ENCODE measurements at places on chromosomes 1 and 21.

DNA sequence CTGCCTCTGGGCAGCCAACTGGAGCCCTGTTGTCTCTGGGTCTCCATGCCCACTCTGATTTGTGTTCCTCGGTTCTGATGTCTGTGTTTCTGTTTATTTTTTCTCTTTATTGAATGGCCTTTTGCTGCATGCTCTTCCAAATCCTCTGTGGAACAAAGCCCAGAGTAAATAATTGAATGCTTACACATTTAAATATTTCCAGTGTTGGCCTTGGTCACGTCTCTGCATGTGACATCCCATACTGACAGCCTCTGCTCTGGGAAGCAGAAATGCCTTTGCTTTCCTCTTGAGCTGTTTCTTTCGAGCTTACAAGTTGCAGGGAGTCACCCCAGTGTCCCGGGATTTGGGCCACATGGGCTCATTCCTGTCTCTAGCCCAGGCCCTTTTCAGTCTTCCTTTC, 267.9 kb downstream of the PTPRU start:
- H3K27me3 ChIP-seq = no peaks in the 10 kb centered on the region
- no peaks in the 10 kb centered on the region for H3K36me3 ChIP-seq
- no peaks in the 10 kb centered on the region for H3K4me1 ChIP-seq
- no peak overlapping the region for H3K4me3 ChIP-seq
- DNase-seq = peak; percentile 5

- H3K36me3 ChIP-seq = no peaks in the 10 kb centered on the region
- H3K27me3 ChIP-seq = no peaks in the 10 kb centered on the region
- DNase-seq = no peak
- H3K4me3 ChIP-seq = no peak overlapping the region
- peaks cover 33% of the 10 kb centered on the region for H3K4me1 ChIP-seq
Observed at GRCh38 chr1:19390166-19390850, 78.2 kb downstream of the SLC66A1 start.

DNA sequence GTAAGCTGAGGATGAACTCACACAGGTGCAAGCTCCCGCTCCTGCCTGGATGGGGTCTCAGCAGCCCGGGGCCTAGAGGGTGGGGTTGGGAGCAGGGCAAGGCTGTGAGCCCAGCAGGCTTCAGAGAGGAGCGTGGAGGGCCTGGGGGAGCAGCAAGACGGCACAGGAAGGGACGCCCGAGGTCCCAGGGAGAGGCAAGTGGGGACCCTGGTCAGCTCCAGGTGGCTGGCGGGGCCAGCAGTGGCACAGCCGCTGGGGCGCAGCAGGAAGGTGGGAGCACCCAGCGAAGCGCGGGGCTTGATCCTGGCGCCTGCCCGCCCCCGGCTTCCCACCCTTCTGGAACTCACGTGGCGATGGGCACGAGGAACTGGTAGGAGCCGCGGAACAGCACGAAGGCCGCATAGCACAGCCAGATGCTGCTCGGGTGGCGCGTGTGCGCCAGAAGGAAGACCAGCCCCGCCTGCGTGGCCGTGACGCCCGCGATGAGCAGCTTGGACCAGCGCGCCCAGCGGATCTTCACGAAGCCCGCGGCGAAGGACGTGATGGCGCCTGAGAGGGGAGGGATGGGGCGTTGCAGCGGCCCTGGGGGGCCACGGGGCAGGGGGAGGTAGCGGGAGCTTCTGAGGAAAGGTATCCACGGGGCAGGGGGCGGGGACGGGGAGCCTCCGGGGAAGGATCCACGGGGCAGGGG, 11.7 kb downstream of the SLC19A1 start:
- H3K4me3 ChIP-seq = no peak overlapping the region
- H3K36me3 ChIP-seq = peaks cover 9% of the 10 kb centered on the region
- H3K4me1 ChIP-seq = peaks cover 10% of the 10 kb centered on the region
- no peak overlapping the region for H3K27ac ChIP-seq
- H3K27me3 ChIP-seq = no peaks in the 10 kb centered on the region

DNA sequence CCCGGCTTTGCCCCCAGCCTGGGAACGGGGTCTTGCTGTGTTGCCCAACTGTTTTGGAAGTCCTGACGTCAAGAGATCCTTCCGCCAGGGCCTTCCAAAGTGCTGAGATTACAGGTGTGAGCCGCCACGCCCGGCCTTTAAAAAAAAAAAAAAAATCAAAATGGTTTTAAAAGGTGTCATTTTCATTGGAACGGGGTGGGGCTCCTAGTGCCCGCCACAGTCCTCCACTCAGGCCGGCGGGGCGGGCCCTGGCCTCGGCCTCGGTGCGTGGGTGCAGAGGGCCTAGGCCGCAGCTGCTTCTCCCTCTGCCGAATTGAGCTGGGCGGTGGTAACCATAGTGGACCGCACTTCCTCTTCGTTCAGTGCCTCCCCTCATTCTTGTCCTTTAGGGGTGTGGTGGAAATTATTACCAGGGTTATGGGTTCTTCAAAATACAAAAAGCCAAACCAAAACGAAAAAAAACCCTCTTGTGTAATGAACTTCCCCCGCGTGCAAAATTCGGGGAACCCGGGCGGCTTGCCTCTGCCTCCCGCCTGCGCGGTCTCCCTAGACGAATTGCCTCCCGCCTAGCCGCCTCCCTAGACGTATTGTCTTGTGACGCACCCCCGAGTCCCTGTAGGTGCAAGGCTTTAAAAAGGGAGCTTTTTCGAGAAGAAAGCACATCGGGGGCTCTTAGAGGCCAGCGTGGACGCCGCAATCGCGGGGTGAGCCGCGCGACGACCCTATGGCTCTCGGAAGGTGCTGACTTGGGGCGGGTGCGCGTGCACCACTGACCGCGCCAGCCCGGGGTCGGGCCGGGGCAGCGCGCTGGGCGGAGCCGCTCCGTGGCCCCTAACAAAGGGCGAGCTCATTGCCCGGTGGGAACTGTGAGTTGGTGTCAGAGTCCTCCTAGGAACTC, 10.5 kb upstream of the SPEN start:
- no peak for DNase-seq
- no peaks in the 10 kb centered on the region for H3K4me1 ChIP-seq
- no peaks in the 10 kb centered on the region for H3K36me3 ChIP-seq
- no peaks in the 10 kb centered on the region for H3K27me3 ChIP-seq
- no peak overlapping the region for H3K27ac ChIP-seq

- H3K4me3 ChIP-seq = no peak overlapping the region
- no peaks in the 10 kb centered on the region for H3K36me3 ChIP-seq
- DNase-seq = no peak
- H3K27me3 ChIP-seq = peaks cover 12% of the 10 kb centered on the region
Observed at GRCh38 chr1:223077247-223077833, 65.7 kb downstream of the TLR5 start.

GRCh38 chr1:101522486-101522885, 285.7 kb downstream of the S1PR1 start:
- H3K4me3 ChIP-seq = no peak overlapping the region
- no peak overlapping the region for H3K27ac ChIP-seq
- no peak for DNase-seq
- no peaks in the 10 kb centered on the region for H3K4me1 ChIP-seq
- H3K27me3 ChIP-seq = no peaks in the 10 kb centered on the region
- H3K36me3 ChIP-seq = no peaks in the 10 kb centered on the region

GRCh38 chr1:186566140-186566855, 105.4 kb upstream of the PDC start:
- H3K36me3 ChIP-seq = no peaks in the 10 kb centered on the region
- no peaks in the 10 kb centered on the region for H3K27me3 ChIP-seq
- DNase-seq = peak; percentile 23
- no peak overlapping the region for H3K4me3 ChIP-seq

- H3K27me3 ChIP-seq = no peaks in the 10 kb centered on the region
- no peaks in the 10 kb centered on the region for H3K36me3 ChIP-seq
- no peak overlapping the region for H3K4me3 ChIP-seq
- no peak overlapping the region for H3K27ac ChIP-seq
- H3K4me1 ChIP-seq = peaks cover 11% of the 10 kb centered on the region
Observed at GRCh38 chr1:54379555-54380289, 26.5 kb downstream of the SSBP3 start.

DNA sequence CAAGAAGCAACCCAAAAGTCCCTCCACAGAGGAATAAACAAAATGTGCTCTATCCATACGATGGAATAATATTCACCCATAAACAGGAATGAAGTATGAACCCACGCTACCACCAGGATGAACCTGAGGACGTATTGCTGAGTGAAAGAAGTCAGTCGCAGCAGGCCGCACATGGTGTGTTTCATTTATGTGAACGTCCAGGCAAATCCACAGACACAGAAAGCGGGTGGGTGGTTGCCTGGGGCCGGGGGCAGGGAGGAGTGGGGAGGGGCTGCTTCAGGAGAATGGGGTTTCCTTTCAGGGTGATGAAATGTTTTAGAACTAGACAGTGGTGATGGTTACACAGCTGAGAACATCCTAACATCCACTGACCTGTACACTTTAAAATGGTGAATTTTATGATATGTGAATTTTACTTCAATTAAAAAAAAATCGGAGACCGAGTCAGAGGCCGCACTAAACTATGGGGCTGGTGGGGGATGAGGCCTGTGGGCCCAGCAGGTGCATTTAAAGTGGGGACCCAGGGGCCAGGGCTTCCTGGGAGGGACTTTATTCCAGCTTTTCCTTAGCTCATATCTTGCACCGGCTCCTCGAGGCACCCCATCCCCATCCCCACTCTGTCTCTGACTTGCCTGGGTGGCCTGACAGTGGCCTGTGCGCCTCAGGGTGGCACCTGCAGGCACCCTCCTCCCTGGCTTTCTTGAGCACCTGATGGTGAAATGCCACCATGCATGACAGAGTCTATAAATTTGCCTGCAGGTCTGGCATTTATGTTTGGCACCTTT, 392.6 kb upstream of the VAMP3 start:
- H3K27me3 ChIP-seq = no peaks in the 10 kb centered on the region
- no peaks in the 10 kb centered on the region for H3K36me3 ChIP-seq
- peaks cover 13% of the 10 kb centered on the region for H3K4me1 ChIP-seq
- no peak overlapping the region for H3K4me3 ChIP-seq
- no peak overlapping the region for H3K27ac ChIP-seq
- no peak for DNase-seq

DNA sequence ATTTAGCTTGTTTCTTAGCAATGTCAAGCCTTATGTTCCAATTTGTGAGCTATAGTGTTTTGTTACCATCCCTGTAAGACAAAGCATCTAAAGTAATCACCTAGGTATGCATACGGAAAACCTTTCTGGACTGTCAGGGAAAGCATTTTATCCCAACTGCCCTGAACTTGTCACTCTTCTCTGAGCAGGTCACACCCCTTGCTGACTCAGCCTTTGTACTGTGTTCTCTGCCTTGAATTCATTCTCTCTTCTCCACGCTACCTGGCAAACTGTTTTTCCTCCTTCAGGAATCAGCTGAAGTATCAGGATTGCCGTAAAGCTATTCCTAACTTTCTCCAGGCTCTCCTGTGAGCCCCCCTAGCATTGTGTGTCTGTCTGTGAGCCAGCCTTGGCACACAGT, 54.2 kb downstream of the PBX1 start:
- H3K4me1 ChIP-seq = peaks cover 28% of the 10 kb centered on the region
- H3K4me3 ChIP-seq = no peak overlapping the region
- no peaks in the 10 kb centered on the region for H3K36me3 ChIP-seq
- H3K27ac ChIP-seq = no peak overlapping the region
- DNase-seq = peak; percentile 61

- no peak for DNase-seq
- no peak overlapping the region for H3K4me3 ChIP-seq
- H3K36me3 ChIP-seq = no peaks in the 10 kb centered on the region
Observed at GRCh38 chr1:214031267-214031650, 43.5 kb downstream of the PROX1 start.

DNA sequence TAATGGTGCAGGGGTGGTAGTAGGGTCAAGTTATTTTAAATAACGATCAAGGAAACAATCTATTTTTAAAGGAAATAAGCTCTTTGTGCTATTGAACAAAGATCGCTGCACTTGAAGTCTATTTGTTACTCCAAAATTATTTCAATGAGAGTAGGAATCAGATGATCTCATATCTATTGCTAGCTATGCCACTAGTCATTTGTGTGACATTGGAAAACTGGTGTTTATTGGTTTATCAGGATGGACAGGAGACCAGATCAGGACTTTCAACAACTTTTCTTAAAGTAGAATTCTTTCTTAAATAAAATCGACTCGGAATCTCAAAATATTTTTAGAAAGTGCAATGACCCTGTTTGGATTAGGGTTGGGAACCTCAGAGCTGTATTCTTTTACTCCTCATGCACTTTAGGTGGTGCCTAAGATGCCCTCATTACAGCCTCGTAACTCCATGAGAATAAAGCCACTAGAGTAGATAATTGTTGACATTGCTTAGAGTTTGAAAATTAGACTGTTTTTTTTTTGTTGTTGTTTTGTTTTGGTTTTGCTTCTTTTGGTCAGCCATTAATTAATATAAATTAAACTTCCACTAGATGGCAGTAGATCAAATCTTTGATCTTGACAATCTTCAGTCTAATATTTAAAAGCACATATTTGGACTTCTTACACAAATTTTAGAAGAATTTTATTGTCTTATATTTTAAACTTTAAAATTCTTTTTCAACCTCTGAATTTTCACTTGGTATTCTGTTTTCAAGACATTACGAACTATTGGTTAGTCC, 352.4 kb downstream of the USP25 start:
- H3K4me3 ChIP-seq = no peak overlapping the region
- no peak overlapping the region for H3K27ac ChIP-seq
- H3K27me3 ChIP-seq = no peaks in the 10 kb centered on the region
- no peaks in the 10 kb centered on the region for H3K36me3 ChIP-seq
- DNase-seq = no peak

GRCh38 chr21:16794950-16795349, 717.9 kb upstream of the CXADR start:
- DNase-seq = peak; percentile 95
- no peaks in the 10 kb centered on the region for H3K27me3 ChIP-seq
- no peaks in the 10 kb centered on the region for H3K36me3 ChIP-seq
- peak overlapping the region; percentile 32 for H3K27ac ChIP-seq

GRCh38 chr1:230540421-230541155, 101.7 kb upstream of the COG2 start:
- H3K4me3 ChIP-seq = no peak overlapping the region
- peaks cover 3% of the 10 kb centered on the region for H3K4me1 ChIP-seq
- no peak for DNase-seq
- peaks cover 33% of the 10 kb centered on the region for H3K27me3 ChIP-seq
- H3K27ac ChIP-seq = no peak overlapping the region
- H3K36me3 ChIP-seq = no peaks in the 10 kb centered on the region

DNA sequence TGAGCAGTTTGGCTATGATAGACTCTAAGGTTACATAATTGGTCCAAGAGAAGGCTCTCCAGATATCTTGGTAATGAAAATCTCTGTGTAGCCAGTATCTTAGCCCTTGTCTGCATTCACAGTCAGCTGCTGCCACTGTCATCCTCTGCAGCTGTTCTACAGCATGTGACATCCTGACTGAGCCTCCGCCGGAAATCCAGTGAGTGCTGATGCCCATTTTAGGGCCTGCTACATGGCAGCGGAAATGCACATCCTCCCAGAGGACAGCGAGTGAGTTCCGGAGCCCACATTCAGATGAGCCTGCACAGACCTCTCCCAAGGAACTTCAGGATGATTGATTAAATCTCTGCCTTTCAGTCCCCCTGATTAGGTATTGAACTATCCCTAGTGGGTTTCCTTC, 237.1 kb downstream of the HHIPL2 start:
- peaks cover 2% of the 10 kb centered on the region for H3K27me3 ChIP-seq
- no peaks in the 10 kb centered on the region for H3K4me1 ChIP-seq
- no peak for DNase-seq
- no peaks in the 10 kb centered on the region for H3K36me3 ChIP-seq

- peaks cover 26% of the 10 kb centered on the region for H3K4me1 ChIP-seq
- H3K27ac ChIP-seq = no peak overlapping the region
- H3K36me3 ChIP-seq = no peaks in the 10 kb centered on the region
- no peak for DNase-seq
- no peak overlapping the region for H3K4me3 ChIP-seq
- no peaks in the 10 kb centered on the region for H3K27me3 ChIP-seq
Observed at GRCh38 chr1:16165073-16165364, 9.2 kb upstream of the EPHA2 start.

Measured in astrocyte (in vitro differentiated cells and primary cell).